ENCODE measurements at places on chromosomes 1 and 21.

GRCh38 chr1:10813799-10814198, 17.4 kb upstream of the CASZ1 start:
- H3K4me1 ChIP-seq: no peaks in the 10 kb centered on the region
- H3K27me3 ChIP-seq: no peaks in the 10 kb centered on the region
- no peak for DNase-seq
- no peak overlapping the region for H3K27ac ChIP-seq
- no peaks in the 10 kb centered on the region for H3K36me3 ChIP-seq

- no peaks in the 10 kb centered on the region for H3K4me1 ChIP-seq
- no peaks in the 10 kb centered on the region for H3K36me3 ChIP-seq
- H3K27me3 ChIP-seq: no peaks in the 10 kb centered on the region
- DNase-seq: no peak
- no peak overlapping the region for H3K4me3 ChIP-seq
Measured at GRCh38 chr1:80101159-80101558, 1094.6 kb upstream of the ADGRL4 start.

DNA sequence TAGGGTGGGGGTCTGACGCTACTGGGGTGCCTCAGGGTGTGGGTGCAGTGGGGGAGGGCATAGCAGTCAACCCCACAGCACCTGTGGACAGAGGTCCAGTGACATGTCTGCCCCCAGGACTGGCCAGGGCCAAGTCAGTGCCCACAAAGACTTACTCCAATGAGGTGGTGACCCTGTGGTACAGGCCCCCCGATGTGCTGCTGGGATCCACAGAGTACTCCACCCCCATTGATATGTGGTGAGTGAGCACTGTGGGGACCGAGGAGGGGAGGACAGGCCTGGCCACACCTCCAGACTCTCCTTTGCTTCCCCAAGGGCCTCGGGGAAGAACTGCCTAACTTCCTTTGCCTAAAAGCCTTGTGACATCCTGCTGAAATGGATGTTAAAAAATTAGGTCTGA, 23.5 kb downstream of the CDK18 start:
- no peaks in the 10 kb centered on the region for H3K36me3 ChIP-seq
- no peak overlapping the region for H3K4me3 ChIP-seq
- no peaks in the 10 kb centered on the region for H3K4me1 ChIP-seq
- no peak overlapping the region for H3K27ac ChIP-seq
- no peaks in the 10 kb centered on the region for H3K27me3 ChIP-seq
- DNase-seq: no peak

GRCh38 chr1:29893046-29893723, 656.9 kb downstream of the PTPRU start:
- DNase-seq: no peak
- H3K4me3 ChIP-seq: no peak overlapping the region
- no peaks in the 10 kb centered on the region for H3K36me3 ChIP-seq
- no peaks in the 10 kb centered on the region for H3K4me1 ChIP-seq

DNA sequence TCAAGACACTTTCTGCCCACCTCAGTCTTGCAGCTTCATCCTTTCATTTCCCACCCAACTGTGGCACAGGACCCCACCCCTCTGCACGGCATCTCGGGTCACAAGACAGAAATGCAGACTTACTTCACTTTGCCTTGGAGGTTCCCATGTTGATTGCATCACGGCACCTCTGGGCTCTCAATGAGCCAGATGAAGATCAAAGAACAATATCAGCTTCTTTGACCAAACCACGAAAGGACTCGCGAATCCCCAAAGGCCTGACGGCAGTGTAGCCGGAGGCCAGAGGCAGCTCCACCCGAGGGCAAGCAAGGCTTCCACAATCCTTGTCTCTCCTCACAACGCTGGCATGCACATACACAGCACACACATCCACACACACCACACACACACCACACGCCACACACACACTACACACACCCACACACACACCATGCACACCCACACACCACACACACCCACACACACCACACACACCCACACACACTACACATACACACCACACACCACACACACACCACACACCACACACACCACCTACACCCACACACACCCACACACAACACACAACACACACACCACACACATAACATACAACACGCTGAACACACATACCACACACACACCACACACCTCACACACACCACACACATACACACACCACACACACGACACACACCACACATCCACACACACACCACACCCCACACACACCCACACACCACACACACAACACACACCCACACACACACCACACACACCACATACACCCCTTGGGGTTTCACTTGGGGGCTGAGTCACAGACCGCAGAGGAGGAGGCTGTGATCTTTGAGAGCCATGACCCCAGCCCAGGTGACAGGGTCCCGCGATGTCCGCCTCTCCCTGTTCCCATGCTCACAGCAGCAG, 35.8 kb downstream of the UBASH3A start:
- no peaks in the 10 kb centered on the region for H3K4me1 ChIP-seq
- no peaks in the 10 kb centered on the region for H3K27me3 ChIP-seq
- H3K4me3 ChIP-seq: no peak overlapping the region

DNA sequence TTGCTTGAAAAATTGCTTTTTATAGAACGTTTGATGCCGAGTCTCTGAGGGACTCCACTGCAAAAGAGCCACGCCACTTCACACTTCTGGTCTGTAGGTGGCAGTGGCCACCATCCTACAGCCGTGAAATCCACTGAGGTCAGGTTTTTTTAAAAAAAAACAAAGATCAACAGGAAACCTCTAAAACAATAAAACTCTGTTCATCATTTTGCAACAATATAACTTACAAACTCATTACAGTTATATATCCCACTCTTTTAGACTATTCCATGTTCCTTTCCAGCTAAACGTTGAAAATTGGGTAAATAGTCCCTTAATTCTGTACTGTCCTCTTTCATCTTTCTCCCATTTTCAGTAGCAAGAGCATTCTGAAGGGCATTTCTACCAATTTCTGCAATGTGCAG, 64.6 kb upstream of the FMN2 start:
- no peak for DNase-seq
- H3K4me1 ChIP-seq: no peaks in the 10 kb centered on the region
- no peak overlapping the region for H3K27ac ChIP-seq
- H3K4me3 ChIP-seq: no peak overlapping the region
- no peaks in the 10 kb centered on the region for H3K27me3 ChIP-seq
- no peaks in the 10 kb centered on the region for H3K36me3 ChIP-seq

- no peaks in the 10 kb centered on the region for H3K4me1 ChIP-seq
- H3K36me3 ChIP-seq: no peaks in the 10 kb centered on the region
- DNase-seq: no peak
- H3K27me3 ChIP-seq: no peaks in the 10 kb centered on the region
- H3K27ac ChIP-seq: no peak overlapping the region
- no peak overlapping the region for H3K4me3 ChIP-seq
Measured at GRCh38 chr1:58201492-58202106, 344.9 kb downstream of the OMA1 start.

GRCh38 chr1:76938304-76938703, 71.0 kb downstream of the ST6GALNAC5 start:
- H3K36me3 ChIP-seq: no peaks in the 10 kb centered on the region
- no peaks in the 10 kb centered on the region for H3K4me1 ChIP-seq
- no peak overlapping the region for H3K4me3 ChIP-seq
- H3K27me3 ChIP-seq: no peaks in the 10 kb centered on the region
- DNase-seq: no peak

DNA sequence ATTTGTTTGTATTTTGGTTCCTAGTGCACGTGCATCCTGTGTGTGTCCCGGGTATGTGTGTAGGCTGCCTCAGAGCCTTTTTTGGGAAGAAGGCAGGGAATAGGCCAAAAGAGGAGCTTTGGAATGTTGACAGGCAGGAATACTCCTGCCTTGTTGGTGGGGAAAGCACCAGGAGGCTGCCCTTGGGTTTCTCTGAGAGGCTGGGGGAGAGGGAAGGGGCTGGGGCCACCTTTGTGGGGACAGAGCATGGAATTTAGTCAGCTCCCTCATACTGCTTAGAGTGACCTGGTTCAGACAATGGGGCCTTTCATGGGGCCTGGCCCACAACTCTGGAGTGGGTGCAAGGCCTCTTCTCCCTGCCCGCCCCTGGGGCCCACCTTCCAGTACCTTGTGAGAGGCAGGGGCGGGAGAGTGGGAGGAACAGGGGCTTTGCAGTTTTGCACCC, 31.3 kb downstream of the ACOT11 start:
- no peak overlapping the region for H3K27ac ChIP-seq
- no peaks in the 10 kb centered on the region for H3K4me1 ChIP-seq
- H3K27me3 ChIP-seq: no peaks in the 10 kb centered on the region
- no peak overlapping the region for H3K4me3 ChIP-seq
- no peaks in the 10 kb centered on the region for H3K36me3 ChIP-seq
- DNase-seq: no peak

- no peaks in the 10 kb centered on the region for H3K27me3 ChIP-seq
- H3K4me1 ChIP-seq: peaks cover 4% of the 10 kb centered on the region
- DNase-seq: no peak
- no peak overlapping the region for H3K4me3 ChIP-seq
Measured at GRCh38 chr1:172960454-172961208, 90.1 kb downstream of the TNFSF18 start.

DNA sequence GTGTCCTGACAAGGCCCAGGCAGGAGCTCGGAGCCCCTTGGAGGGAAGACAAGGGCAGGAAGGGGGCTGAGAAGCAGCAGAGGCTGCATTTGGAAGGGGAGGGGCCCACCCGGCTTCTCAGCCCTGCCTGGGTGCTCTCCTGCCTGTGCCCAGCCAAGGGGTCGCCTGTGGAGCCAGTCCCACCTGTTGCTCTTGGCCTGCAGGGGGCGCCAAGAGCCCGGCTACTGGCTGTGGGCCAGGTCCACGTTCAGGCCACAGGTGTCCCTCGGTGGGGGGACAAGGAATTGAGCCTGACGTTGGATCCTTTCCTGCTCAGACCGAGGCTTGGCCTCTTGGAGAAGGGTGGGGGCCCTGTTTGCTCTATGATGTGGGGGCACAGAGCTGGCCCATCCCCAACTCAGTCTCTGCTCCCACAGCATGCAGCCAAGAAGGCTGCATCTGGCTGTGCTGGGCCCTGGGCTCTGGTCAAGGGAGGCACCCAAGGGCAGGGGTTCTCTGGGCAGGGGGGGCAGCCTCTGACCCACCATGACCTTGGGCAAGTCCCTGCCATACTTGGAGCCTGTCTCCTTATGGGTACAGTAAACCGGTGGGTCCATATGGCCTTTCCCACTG, 10.9 kb downstream of the WNT4 start:
- no peaks in the 10 kb centered on the region for H3K4me1 ChIP-seq
- H3K4me3 ChIP-seq: no peak overlapping the region
- H3K27ac ChIP-seq: no peak overlapping the region
